ENCODE measurements at places on chromosomes 12 and 14.

DNA sequence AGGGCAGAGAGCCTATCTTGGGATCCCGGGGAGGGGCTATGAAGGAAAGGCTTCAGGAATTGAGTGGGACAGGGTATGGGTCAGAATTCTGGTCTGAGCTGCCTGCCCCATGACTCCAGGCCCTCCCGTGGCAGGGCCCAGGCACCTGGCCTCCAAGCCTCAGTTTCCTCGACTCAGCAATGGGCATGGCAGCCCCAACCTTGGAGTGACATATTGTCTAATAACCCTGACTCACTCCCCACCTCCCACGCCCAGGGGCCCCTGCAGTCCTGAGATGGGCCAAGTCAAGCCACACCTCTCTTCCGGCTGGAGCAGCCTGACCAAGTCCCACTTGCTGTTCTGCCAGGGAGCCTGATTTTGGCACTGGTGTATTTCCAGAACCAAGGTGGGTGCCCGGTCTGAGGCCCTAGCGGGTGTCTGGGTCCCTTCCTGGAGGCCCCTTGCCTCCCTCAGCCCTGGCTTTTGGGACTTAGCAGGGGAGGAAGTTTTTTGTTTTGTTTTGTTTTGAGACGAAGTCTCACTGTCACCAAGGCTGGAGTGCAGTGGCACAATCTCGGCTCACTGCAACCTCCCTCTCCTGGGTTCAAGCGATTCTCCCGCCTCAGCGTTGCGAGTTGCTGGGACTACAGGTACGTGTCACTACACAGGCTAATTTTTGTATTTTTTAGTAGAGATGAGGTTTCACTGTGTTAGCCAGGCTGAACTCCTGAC, 40.3 kb upstream of the RCOR1 start:
- DNase-seq: no peak

DNA sequence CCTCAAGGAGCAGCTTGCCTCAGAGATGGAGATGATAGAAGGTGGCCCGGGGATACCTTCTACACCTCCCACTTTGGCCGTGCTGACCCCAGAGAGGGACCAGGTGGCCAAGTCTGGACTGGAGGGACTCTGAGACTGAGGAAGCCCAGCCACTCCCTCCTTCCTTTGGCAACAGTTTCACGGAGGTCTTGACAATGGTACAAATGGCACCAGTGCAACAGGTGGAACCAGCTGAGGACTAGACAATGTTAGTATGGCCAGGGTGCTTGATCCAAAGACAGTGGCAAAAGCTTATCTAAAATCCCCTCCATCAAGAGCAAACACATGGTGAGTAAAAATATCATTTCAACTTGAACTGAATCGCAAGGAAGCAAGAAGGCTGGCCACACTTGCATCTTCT, 117.4 kb downstream of the FOXN3 start:
- DNase-seq: no peak

GRCh38 chr14:68616221-68616902, 176.5 kb downstream of the ZFP36L1 start:
- DNase-seq: no peak

DNA sequence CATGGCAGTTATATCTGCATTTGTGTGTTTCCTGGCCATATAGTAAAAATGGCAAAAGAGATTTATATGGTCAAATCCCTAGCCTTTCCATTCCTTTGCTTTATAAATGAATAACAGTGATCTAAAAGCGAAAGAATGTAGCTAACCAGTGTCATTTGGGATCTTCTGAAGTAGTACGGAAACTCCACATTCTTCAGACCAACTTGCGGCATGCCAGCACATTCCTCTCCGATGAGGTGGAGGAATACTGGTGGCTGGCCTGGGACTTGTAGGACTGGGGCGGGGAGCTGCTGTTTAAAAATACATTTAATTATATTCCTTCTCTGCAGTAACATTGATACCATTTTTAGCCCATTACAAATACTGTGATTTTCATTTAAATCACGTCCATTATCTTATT, 85.3 kb downstream of the SAMD4A start:
- DNase-seq: no peak

- DNase-seq: no peak
These were observed 39.2 kb upstream of the KRR1 start for GRCh38 chr12:75550401-75551240.

DNA sequence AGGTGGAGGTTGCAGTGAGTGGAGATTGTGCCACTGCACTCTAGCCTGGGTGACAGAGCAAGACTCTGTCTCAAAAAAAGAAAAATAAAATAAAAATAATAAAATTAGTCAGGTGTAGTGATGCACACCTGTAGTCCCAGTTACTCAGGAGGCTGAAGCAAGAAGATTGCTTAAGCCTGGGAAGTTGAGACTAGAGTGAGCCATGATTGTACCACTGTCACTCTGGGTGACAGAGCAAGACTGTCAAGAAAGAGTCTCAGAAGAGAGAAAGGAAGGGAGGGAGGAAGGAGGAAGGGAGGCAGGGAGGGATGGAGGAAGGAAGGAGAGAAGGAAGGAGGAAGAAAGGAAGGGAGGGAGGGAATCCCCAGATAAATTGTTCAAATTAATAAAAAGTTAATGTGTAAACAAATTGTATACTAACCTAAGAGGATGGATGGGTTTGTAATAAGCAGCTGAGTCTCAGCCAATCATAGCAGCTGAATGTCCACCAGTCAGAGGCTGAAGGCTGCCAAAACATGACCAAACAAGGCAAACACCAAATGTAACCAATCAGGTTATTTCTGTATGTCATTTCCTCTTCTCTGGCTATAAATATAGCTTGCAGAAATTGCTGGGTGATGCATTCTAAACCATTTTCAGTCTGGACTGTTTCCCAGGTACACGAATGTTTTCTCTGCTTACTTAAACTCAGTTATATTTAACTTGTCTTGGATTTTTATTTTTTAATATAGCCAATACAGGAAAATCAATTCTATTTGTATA, 6.1 kb upstream of the CDCA4 start:
- DNase-seq: no peak

- DNase-seq: no peak
These were observed 11.0 kb upstream of the RPLP0 start for GRCh38 chr12:120211904-120212283.

GRCh38 chr14:73714656-73715081, 485 bp upstream of the PNMA1 start:
- no peak for DNase-seq

- DNase-seq: no peak
These were observed 90.9 kb upstream of the TTC7B start for GRCh38 chr14:90907178-90907577.

- DNase-seq: no peak
These were observed 75.3 kb downstream of the CCDC91 start for GRCh38 chr12:28265435-28266042.

- DNase-seq: no peak
These were observed 118.9 kb downstream of the PIWIL1 start for GRCh38 chr12:130456375-130457199.

DNA sequence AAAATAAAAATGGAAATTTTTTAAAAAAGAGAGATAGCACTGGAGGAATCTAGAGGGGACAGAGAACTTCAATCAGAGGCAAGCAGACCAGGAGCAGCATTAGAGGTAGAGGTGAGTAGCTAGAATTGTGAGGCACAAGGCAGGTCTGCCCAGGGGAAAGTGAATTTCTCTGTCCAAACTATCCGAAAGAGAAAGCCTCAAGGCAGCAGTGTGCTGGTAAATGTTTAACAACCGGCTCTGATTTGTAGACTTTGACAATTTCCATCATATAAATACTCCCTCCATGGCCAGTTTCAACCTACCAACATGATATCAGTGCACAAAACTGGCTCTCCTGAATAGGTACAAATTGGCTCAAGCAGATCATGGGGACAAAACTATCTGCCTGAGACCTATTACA, 160.6 kb upstream of the EGLN3 start:
- DNase-seq: no peak

DNA sequence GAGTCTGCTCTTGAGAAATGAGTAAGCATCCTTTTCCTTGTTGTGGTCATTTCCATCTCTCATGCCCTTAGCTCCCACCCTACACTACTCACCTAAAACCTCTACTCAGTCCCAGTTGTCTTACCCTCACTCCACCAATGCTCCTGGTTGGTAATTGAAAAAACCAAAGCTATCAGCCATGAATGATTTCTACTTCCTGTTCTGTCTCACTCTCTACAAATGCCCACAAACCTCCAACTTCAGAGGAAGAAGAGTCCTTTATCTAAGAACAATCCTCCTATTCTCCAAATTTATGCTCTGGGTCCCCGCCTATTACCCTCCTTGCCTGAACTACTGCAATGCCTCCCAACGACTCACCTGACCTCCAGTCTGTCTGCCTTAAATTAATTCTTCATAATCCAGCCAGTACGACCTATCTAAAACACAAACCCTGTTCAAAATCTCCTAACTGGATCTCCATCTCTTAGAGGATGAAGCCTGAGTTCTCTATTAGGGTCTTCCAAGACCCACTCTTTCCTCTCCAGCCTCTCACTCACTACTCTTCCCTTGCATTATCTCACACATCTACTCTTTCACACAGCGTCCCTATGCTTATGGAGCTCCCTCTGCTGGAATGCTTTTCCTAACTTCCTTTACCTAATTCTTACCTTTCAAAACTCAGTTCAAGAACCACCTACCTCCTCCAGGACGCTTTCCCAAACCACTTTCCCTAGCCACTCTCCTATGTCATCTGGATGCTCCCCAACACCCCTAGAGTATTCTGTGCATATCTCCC, 2.2 kb downstream of the DHRS1 start:
- no peak for DNase-seq

- no peak for DNase-seq
These were observed 62.1 kb upstream of the GPATCH2L start for GRCh38 chr14:76089575-76089974.

GRCh38 chr12:31009976-31010375, 63.7 kb upstream of the DDX11 start:
- DNase-seq: no peak

DNA sequence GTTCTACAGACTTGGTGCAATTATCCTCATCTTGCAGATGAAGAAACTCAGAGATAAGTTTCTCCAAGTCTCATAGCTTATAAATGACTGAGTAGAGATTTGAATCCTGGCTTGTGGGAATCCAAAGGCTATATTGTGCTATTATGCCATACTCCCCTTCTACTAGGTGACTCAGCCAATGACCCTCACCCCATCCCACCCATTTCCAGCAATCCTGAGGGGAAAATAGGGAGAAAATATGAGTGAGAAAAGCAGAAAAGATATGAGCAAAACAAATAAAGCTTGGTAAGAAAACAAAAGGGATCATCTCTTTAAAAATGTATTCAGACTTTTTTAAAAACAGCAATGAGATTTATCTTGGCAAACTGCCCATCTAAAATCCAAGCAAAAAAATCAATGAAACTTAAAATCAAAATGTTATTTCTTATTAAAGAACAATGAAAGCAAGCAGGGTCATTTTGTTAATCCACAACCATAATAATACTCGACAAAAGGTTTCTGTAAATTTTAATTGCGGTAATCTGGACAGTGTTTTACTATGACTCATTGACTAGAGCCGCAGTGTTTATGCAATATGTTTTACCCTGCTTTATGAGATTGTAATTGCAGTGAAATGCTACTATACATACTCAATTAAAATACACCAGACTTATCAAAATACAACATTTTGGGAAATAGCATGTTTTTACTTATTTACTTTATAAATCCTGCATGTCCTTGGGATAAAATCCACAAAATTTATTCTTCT, 13.1 kb upstream of the LGR5 start:
- no peak for DNase-seq

GRCh38 chr12:4807116-4807783, 87.0 kb downstream of the GALNT8 start:
- no peak for DNase-seq

DNA sequence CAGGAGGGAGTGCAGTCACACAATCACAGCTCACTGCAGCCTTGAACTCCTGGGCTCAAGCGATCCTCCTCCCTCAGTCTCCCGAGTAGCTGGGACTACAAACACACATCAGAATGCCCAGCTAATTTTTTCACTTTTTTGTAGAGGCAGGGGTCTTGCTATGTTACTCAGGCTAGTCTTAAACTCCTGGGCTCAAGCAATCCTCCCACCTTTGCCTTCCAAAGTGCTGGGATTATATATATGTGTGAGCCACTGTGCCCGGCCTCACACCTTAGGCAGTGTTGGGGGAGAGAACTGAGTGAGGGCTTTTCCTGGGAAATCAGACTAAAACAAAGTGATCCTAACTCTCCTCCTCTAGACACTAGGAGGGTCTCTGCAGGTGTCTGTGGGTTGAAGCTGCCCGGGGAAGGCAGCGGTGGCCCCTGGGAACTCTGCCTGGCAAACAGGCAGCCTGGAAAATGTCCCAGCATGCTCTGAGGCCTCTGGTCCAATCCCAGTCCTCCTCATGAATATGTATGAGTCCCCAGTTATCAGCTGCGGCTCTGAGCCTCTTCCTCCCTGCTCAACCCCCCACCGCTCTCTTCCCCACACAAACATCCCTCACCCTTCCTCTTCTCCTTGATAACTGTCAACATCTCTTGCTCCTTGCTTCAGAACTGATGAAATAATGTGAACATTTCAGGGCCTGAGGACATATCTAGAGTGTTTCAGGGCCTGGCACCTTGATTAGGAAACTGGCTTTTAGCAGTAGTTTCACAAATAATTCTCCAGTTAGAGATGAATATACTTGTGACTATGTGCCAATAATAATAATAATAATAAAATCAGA, 7.9 kb upstream of the NAA25 start:
- no peak for DNase-seq

DNA sequence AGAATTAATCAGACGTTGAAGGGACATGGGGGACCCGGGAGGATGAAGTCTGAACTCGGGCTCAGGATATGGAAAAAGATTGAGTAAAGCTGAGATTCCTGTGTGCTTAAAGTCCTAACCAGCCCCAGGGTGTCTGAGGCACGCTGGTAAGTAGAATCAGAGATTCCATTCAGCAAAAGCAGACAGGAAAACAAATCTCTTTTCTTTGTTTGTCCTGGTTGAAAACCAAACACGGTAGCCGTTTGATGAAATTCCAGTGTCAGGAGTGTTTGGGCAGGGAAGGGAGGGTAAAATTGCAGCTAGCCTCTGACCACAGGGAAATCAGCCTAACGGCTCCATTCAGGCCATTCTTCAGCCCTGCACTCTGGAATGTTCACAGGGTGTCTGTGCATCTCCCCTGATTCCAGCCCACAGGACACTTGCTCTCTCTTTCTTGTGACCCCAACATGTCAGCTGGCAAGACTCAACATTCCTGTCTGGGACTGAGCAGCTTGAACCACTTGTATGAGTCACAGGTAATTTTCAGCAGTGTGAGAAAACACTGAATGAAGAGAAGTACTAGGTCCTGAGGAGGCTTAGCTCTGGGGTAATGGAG, 31.0 kb downstream of the NINJ2 start:
- DNase-seq: no peak

DNA sequence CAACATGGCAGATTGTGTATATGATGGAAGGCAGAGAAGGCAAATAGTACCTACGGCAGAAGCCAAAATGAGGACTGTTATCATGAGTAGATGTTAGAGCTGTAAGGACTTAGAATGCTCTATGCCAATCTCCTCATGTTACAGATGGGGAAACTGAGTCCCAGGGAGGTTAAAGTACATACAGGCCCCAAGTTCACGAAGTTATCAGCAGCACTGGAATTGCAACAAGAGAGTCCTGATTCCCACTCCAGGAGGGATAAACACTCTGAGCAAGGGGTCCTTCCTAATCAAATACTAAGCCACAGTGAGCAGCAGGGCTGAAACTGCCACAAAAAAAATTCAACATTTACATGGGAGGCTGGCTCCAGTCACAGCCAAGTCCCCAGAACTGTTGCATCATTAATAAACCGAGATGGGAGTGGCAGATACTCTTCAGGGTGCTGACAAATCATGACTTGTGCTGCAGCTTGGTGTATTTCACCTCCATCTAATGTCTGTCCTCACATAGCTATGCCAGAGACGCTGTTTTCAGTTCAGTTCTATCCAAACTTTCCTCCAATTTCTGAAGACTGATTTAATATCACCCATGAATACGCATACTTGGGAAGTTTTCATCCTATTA, 24.2 kb downstream of the NUAK1 start:
- no peak for DNase-seq

GRCh38 chr14:40123816-40124215, 691.6 kb upstream of the FBXO33 start:
- no peak for DNase-seq
